ENCODE measurements at places on chromosomes 4 and X.

DNA sequence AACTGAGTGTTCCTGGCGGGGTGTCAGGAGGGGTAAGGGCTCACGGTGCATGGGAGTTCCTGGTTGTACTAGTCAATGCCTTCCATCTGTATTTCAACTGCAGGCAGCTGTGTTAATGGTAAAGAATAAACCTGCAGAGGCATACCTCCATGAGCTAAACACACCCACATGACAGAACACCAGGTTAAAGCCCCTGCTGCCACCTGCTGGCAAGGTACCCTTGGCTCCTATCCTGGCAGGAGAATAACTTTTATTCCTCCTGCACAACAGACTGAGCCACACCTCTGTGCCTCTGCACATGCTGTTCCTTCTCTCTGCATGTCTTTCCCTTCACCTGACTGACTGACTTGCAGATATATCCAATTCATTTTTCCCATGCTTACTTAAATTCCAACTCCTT lies 11.1 kb downstream of the ITIH6 start:
- DNase-seq = no peak

DNA sequence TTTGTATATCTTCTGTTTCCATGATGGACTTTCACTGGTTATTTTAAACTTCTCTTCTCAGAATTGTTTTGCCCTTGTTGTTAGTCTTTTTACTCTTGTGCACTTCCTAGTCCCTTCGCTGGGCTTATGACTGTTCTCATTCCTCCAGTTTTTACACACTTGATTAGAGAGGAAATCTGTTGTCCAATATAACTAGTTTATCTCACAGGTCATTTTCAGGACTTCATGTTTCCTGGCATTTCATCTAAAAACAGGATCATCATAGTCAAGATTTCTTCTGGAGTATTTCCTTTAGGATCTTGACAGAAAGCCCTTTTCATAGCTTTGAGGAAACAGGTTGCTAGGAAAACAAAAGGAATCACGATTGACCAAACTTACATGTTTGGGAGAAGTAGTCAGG lies 3.0 kb downstream of the FNIP2 start:
- no peak for DNase-seq

GRCh38 chr4:109368661-109369060 lies 65.0 kb upstream of the SEC24B start:
- no peak for DNase-seq

DNA sequence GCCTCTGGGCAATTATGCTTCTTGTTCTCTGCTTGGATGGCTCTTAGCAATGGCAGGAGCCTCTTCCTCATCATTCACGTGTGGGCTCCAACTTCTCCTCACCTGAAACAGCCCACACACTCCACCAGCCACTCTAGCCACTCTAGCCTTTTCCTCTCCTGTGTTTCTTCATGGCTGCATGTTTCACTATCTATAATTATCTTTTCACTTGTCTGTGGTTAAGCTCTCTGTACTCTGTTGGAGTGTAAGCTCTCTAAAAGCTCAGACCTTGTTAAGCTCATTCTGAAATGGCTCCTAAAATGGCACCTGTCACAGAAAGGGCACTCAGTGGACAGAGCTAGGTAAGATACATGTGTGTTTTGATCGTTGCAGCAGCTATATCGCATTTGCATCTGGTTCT lies 80.0 kb downstream of the SH3KBP1 start:
- no peak for DNase-seq

DNA sequence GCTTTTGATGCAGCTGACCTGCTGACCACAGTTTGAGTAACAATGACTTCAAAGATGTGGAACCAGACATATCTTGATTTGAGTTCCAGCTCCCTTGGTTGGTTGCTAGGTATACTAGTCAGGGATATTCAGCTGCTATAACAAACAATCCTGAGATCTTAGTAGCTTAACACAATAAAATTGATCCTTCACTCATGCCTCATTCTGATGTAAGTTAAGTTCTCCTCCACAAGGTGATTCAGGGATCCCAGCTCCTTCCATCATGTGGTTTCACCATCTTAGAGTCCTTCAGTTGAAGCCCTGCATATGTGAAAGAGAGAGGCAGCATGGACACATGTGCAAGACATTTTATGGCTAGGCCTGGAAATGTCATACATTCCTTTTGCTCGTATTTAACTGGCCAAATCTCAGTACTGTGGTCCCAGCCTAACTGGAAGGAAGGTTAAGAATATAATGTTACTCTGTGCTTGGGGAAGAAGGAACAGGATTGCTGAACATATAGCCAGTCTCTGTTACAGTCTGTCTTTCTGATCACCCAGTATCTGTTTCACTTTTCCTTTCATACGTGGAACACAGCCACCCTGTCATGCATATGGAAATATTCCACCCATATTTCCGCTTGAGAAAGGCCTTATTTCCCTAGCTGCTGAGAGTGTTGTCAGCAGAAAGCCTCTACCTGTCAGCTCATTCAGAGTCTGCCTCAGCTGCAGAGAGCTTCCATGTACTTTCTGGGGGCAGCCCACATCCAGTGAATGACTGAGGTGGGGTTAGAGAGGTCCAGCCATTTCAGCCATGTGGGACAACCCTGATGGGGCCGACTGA lies 7.1 kb downstream of the SMIM9 start:
- DNase-seq = no peak

DNA sequence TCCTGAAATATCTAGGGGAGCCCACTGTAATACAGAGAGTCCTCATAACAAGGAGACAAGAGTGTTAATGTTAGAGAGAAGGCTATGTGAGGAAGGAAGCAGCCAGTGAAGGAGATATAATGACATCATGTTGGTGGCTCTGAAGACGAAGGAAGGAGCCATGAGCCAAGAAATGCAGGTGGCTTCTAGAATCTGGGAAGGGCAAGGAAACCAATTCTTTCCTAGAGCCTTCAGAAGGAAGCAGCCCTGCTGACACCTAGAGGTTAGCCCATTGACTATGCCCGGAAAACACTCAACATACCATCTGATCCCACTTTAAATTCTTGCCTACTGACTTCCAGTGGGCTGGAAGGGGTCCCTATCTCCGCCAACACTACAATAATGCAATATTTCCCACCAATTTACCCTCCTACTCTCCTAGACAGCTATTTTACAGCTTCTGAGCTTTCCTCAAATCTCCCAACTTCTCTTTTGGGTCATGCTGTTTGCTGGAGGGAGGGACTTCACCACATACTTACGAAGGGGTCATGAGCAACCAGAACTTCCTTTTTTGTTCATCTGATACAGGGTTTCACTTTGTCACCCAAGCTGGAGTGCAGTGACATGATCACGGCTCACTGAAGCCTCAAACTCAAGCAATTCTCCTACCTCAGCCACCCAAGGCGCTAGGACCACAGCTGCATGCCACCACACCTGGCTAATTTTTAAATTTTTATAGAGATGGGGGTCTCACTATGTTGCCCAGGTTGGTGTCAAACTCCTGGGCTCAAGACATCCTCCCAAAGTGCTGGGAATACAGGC lies 25.2 kb upstream of the G3BP2 start:
- no peak for DNase-seq

- peak; percentile 18 for DNase-seq
Measured at GRCh38 chrX:103845165-103845653, 13.2 kb upstream of the RAB9B start.

- DNase-seq = no peak
Measured at GRCh38 chrX:35380808-35381700, 417.1 kb upstream of the MAGEB16 start.

DNA sequence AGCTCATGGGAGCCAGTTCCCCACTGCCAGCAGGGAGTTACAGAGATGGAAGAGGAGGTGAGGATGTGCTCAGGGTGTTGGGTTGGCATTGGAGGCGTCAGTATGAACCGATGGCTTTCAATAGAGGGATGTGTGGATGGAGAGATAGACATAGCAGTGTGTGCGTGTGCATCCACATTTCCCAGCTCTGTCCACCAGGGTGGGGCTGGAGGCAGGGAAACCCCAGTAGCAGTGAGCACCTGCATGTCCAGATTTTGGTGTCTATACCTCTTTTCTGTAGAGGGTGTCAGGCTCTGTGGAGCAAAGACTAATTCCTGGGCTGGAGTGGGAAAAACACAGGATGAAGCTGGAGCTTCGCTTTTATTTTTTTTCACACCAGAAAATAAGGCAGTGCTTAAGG lies 37.2 kb upstream of the HGFAC start:
- DNase-seq = no peak

DNA sequence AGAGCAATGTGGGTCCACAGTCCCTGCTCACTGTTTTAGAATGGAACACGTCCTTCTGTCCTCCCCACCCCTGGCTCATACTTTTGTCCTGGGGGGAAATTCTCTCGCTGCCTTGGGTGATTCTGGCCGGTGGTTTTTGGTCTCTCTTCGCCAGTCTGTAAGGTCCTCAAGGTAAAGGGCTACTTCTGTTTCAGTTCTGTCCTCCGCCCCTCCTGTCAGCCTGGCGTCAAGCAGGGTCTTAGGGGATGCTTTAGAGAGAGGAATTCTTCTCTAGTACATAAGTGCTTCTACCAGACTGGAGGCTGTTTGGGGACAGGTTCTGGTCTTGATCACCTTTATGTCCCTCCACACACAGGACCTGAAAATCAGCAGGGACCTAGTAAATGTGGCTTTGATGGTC lies 617 bp upstream of the MRFAP1L1 start:
- DNase-seq = no peak

DNA sequence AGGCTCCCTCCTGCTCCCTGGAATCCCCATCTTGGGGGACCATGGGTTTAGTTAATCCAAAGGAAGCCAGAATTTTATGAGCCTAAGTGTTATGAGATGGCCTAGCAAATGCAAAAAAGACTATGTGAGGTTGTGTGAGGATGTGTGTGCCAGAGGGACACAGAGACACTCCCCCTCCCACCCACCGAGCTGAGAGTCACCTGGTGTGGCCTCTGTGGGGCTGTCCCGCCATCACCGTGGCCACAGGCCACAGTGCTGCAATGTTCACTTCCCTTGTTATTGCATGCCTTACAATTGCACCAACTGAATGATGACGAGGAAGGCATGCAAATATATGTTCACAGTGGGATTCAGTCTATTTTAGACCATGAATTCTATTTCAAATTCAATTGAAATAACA lies 601 bp upstream of the FGFBP2 start:
- peak; percentile 36 for DNase-seq

- no peak for DNase-seq
Measured at GRCh38 chrX:8688776-8689175, 43.2 kb downstream of the ANOS1 start.

GRCh38 chrX:135328421-135329005 lies 19.2 kb downstream of the ETDC start:
- DNase-seq = no peak

DNA sequence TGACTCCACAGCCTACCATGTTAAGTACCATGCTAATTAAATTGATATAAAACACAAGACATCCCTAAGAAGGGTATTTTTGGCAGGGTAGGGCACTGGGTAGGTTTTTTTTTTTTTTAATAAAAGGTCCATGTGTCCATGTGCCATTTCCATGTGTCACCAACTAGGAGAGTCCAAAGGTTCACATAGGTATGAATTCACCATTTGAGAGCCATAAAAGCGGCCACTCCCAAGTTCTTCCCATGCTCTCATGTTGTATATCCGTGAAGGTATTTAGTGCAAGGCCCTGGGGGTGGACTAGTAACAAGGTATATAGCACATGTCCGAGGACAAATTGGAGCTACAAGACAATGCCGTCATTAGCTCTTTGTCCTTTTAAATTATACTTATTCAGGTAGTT lies 107.3 kb downstream of the PDE5A start:
- no peak for DNase-seq

GRCh38 chr4:172124656-172125308 lies 311.6 kb downstream of the GALNTL6 start:
- DNase-seq = no peak

GRCh38 chr4:26864899-26865298 lies 4.3 kb downstream of the STIM2 start:
- DNase-seq = no peak

DNA sequence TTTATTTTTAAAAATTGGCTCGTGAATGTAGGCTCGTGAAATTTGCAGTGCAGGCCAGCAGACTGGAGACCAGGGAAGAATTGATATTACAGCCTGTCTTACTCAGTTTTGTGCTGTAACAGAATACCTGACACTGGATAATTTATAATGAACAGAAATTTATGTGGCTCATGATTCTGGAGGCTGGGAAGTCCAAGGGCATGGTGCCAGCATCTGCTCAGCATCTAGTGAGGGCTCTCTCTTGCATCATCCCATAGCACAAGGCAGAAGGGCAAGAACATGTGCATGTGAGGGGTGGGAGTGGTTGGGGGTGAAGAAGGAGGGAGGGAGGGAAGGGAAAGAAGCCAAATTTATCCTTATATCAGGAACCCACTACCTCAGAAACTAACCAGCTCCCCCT lies 13.7 kb upstream of the CLTRN start:
- no peak for DNase-seq

- no peak for DNase-seq
Measured at GRCh38 chrX:10798041-10798440, 177.7 kb upstream of the MID1 start.

- DNase-seq = no peak
Measured at GRCh38 chr4:107736924-107737448, 17.0 kb upstream of the PAPSS1 start.

- DNase-seq = no peak
Measured at GRCh38 chr4:15063341-15063740, 61.1 kb downstream of the CPEB2 start.

DNA sequence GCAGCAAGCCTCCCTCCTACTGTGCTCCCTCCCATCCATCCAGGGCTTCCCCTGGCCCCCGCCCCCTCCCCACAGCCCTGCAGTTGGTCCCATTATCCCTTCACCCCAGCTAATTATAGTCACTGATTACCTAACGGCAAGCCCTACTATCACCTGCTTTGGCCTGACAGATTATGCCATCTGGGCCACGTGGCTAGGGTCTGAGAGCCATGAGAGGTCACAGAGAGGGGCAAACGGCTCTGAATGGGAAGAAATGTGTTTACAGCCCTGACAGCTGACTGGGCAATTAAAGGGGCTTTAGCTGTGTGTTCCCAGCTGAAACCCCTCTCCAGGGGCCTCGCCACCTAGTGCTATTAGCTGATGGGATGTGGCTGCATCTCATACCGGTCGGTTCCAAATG lies 134.4 kb upstream of the CPEB2 start:
- no peak for DNase-seq

DNA sequence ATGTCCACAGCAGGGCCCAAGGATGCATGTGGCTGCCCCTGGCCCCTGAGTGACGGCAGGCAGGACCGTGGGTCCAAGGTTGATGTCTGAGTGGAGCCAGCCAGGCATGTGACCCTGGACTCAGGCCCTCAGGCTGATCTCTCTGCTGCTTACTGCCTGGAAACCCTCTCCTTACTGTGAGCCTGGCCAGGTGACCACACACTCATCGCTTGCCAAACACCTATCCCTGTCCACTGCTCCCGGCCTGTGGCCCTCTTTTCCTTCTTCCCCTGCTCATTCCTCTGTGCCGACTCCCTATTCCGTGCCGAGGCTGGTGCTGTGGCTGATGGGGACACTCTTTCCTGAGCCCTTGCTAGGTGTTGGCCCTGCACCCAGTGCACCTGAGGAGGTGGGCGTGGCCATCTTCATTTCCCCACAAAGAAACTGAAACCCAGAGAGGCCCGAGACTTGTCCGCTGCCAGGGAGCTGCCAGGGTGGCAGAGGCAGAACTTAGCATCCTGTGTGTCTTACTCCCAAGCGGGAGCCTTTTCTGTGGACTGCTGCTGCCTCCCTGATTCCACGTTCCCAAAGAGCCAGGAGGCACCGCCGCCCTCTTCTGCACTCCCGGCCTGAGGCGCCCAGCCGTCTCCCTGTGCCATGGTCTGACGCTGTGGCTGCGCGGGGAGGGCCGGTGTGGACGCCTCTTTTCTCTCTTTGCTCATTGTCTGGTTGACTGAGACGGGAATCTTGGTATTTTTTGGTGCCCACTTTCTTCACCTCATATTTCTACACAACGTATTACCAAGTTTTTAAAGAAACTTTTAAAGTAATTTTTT lies 11.2 kb upstream of the RNF4 start:
- no peak for DNase-seq

Measured in CD8-positive, alpha-beta memory T cell (primary cell).